ENCODE measurements at places on chromosomes 6 and 20.

GRCh38 chr6:105810105-105810921, 275.8 kb upstream of the PRDM1 start:
- DNase-seq, result peak; percentile 90

DNA sequence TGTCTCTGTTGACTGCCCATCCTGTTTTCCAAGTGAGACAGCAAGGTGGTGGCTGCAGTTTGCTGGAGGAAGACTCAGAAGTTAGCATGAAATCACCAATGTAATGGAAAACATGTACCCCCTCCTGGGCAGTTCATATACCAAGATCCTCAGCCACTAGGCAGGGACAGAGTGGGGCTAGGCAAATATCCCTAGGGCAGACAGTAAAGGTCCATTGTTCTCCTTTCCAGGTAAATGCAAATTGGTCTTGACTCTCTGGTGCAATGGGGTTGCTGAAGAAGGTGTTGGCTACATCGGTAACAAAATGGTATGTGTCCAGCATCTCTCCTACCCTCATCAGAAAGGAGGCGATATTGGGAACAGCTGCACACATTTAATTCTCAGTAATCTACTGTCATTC, 233.6 kb upstream of the SOX4 start:
- DNase-seq, result no peak

DNA sequence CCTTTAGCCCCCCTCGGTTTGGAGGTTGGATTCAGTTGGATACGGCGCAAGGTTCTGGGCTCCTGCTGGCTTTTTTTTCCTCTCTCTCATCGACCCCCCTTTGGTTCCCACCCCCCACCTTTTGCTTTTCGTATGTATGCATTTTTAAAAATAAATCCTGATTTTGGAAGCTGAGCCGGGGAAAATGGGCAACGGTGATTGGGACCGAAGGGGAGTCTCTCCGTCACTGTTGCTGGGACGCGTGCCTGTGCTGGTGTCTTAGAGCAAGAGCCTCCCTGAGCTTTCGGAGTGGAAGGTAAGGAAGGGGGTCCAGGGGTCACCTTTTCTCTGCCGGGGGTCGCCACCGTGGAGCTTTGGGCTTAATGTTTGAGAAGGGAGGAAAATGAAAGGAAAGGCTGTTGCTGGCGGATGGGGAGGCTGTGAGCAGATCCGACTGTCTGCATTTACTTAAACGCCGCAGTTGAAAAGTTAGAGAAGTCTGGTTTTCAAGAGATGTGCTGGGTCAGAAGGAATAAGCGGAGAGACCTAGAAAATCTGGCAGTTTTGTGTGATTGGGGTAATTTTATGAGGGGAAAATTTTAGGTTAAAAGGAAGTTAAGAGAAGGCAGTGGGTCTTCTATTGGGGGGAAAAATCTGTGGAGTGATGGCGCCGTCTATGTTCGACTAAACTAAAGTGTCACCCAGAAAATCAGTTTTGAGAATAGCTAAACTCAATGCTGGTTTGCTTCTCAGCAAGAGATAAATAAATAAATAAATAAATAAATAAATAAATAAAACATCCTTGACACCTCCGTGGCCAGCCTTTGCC, 828 bp downstream of the ADGRB3 start:
- no peak for DNase-seq

DNA sequence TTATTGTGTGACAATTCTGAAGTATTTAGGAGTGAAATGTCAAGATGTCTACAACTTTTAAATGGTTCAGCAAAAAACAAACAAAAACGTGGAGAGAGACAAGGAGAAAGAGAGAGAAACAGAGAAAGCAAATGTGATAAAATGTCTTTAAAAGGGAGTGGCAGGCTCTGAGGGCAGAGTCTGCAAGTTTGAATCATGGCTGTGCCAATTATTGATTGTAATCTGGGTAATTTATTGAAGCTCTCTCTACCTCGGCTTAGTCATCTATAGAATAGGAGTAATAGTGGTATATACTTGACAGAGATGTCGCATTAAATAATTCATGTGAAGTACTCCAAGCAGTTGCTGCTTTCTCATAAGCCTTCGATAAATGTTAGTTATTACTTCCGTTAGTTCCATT, 61.3 kb upstream of the ARID1B start:
- DNase-seq, result no peak

DNA sequence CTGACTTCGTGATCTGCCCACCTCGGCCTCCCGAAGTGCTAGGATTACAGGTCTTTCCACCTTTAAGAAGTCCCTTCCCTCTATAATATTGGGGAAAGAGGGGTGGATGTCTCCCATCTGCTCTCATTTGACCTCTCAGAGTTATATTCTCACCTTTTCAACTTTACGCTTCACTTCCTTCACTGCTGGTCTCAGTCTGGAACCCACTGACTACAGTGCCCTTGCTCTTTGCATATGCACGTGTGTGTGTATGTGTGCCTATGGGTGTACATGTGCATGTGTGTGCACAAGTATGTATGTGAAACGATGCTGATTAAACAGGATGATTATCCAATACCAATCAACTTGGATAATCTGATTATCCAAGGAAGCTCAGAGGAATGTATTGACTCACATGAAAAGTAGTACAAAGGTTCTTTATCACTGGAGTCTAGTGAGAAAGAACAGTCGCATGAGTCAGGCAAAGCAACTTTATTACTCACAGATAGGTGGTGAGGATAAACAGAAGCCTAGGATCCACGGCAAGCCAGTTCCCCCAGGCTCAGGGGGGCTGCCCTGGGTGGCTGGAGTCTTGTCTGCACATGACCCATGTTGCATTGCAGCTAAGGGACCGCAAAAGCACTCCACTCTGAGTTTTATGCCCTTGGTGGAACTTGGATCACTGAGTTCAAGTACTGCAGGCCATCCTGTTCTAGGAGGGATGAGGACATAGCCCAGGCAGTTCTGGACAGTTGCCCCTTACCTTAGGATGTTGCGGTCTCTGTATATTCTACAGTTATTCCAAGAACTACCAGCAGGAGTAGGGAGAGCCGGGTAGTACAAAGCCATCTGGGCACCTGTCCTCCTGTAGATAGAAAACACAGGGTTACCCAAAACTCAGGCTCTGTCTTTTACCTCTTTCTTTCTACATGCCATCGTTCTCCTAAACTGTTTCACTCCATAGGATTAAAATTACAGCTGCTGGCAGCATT, 50.9 kb downstream of the SNRNP48 start:
- DNase-seq, result peak; percentile 96

DNA sequence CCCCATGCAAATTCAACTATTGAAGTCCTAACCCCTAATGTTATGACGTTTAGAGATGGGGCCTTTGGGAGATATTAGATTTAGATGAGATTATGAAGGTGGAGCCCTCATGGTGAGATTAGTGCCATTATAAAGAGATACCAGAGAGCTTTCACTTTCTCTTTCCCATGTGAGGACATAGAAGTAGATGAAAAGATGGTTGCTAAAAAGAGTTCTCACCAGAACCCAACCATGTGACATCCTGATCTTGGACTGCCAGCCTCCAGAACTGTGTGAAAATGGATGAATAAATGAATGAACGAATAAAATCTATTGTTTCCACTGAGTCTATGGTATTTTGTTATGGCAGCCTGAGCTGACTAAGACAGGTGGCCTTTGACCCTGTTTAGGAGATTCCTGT, 50.6 kb upstream of the FBXO30 start:
- DNase-seq, result no peak

DNA sequence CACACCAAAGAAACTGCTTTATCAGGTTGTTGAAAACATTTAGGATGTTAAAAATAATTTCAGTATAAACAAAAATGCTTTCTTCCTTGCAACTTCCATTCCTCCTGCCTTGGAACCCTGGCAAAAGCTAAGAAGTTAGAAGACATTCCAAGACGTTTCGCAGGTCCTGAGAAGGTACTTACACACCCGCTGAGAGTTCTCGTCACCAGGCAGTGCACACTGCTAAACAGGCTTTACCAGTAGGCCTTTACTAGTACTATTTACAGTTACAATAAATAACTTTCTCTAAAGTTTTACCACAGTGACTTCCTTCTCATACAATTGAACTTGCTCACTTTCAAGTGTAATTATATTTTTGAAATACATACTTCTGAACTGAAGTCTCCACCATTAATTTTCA, 81.4 kb upstream of the RPS6KA2 start:
- no peak for DNase-seq

DNA sequence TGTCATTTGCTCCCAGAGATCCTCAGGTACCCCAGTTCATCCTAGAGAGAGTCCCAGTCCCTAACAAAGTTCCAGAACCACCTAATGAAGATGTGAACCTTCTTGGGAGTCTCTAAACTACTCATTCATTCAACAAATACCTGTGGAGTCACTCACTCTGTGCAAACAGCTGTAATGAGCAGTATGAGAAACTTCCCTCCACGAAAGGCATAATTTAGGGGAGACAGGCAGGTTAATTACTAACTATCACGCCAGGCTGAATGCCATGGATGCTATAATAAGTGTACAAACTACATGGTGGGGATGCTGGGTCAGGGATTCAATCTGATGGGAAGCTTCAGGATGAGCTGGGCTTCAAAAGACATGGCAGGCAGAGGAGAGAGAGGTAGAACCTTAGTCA, 70.1 kb upstream of the AFDN start:
- DNase-seq, result no peak

GRCh38 chr20:25236450-25237304, 11.2 kb upstream of the PYGB start:
- DNase-seq, result no peak

- no peak for DNase-seq
These were observed 174.3 kb downstream of the CDH4 start for GRCh38 chr20:61426352-61426751.

DNA sequence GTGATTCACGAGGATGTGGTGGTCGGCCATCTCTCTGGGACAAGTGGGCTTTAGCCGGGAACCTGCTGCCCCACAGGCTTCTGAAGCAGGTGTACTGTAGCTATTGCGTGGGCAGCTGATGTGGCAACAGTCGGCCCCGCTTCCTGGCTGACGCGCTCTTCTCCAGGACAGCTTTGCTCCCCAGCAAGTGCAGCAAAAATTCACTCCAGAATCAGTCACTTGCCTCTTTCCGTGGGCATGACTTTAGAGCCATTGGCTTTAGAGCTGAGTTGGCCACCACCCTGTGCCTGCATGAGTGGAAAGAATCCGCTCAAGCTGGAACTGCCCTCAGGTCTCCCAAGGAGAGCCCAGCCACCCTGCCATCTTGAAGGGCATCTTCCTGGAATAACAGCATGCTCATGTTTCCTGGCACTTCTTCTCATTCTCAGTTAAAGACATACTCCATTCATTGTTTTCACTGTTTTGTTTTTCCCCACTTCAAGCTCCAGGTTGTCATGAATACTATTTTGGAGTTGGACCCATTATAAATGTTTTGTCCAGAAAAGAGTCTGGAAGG, 178.3 kb downstream of the ZDHHC14 start:
- no peak for DNase-seq

- DNase-seq, result no peak
These were observed 212.8 kb upstream of the FUT9 start for GRCh38 chr6:95802978-95803377.

GRCh38 chr6:113888956-113889630, 31.9 kb downstream of the MARCKS start:
- no peak for DNase-seq
